ENCODE measurements at places on chromosomes 16 and 17. TPM values are rescaled to one million over a fixed set of nuclear protein-coding genes. Genes with fewer than 3 reads are reported as not detected.

- H3K4me1 ChIP-seq: no peaks in the 10 kb centered on the region
- H3K36me3 ChIP-seq: no peaks in the 10 kb centered on the region
- no peak overlapping the region for H3K27ac ChIP-seq
- no peak overlapping the region for H3K4me3 ChIP-seq
Observed at GRCh38 chr16:87331241-87331801, 14.1 kb upstream of the C16orf95 start.

DNA sequence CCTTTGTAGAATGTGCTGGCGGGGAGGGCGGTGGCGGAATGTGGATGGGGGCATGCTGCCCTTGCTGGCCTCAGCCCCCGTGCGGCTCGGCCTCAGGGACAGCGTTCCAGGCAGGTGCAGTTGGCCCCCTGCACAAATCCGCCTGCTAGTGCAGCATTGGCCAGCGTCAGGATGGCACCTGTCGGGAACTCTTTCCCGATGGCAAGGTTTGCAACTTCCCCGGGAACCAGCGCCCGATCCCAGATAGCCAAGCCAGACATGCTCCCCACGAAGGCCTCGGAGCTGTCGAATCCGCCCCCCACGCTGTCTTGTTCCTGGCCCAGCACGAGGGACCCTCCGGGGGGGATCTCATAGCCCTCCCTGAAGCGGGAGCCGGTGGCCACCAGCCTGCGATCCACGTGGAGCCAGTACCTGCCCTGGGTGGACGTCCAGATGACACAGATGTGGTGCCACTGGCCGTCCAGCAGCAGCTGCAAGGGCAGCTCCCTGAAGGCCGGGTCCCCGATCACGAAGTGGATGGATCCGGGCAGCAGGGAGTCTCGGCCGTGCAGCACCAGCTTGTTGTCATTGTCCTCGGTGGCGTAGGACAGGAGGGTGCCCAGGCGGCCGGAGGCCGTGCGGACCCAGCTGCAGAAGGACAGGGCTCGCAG, 2.8 kb downstream of the PTX4 start:
- peaks cover 17% of the 10 kb centered on the region for H3K27me3 ChIP-seq
- no peaks in the 10 kb centered on the region for H3K4me1 ChIP-seq
- no peak for DNase-seq
- no peaks in the 10 kb centered on the region for H3K36me3 ChIP-seq
- H3K4me3 ChIP-seq: no peak overlapping the region
- H3K27ac ChIP-seq: no peak overlapping the region

GRCh38 chr17:77439189-77440018, 298.6 kb downstream of the SEC14L1 start:
- H3K36me3 ChIP-seq: no peaks in the 10 kb centered on the region
- H3K27ac ChIP-seq: peak overlapping the region; percentile 87
- H3K4me1 ChIP-seq: peaks cover 62% of the 10 kb centered on the region

The ZSCAN10 gene
- not detected for total RNA-seq

The CCL5 gene
- 10.2 TPM for total RNA-seq
